GM12864 (cell line): ENCODE measurements at places on chromosomes 6 and 20.

- no peak for DNase-seq
These were observed 166.6 kb upstream of the SOX4 start for GRCh38 chr6:21426841-21427490.

DNA sequence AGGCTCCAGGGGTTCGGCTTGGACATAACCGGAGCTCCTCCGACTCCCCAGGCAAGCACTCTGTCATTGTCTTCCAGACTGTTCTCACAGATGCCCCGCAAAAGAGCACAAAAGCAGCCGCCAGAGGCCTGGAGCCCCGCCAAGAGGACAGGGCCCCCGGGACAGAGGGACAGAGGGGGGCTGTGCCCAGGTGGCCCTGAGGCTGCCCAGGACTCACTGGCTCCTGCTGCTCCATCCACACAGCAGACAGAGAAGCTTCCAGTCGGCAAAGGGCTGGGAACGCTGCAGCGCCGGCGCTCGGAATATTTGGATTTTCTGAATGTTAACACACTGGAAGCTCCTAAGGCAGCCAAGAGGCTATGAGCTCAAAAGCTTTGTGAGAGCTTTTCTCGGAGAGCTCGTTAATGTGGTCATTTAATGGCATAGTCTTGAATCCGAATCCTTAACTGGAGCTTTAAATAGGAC is 68.0 kb upstream of the QKI start:
- no peak for DNase-seq

DNA sequence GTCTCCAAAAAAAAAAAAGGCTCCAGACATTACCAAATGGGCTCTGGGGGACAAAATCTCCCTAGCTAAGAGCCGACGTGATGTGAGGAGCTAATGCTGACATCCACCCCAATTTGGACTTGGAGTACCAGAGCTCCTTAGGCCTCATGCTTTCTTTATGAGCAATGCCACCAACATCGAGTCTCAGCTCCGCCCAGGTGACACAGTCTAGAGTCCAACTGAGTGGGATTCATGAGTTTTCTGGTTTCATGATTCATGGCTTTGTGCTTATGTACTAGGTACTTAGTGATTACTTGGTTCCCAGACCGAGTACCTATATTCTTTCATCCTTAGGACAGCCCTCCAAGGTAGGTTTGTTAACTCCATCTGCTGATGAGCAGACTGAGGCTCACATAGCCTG is 4.4 kb downstream of the ANKRD60 start:
- no peak for DNase-seq

DNA sequence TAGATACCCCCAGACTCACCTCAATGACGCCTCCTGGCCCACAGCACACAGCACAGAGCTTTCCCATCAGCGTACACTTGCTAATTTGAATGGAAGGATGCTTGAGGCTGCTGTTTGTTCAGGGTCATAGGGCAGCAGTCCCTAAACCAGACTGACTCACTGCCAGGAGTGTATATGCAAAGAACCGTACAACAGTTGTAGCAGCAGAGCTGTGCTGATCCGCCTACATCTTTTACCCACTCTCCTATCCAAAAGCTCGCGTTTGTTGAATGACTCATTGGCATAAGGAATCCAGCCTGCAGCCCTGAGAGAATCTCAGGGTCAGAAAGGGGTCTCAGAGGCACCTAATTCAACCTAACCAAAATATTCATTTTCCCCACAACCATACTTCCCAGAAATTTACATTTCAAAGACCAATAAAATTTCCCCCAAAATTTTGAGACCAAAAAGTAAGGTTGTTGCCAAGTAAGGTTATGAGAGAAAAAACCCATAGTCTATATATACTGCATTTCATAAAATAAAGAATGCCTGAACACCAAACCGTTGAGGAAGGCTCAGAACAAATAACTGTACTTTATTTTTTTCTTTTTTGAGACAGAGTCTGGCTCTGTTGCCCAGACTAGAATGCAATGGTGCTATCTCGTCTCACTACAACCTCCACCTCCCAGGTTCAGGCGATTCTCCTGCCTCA is 35.3 kb upstream of the CCND3 start:
- no peak for DNase-seq

GRCh38 chr6:381742-382461 is 9.7 kb upstream of the IRF4 start:
- DNase-seq: no peak

GRCh38 chr6:41228096-41228495 is at the start of gene TREML4:
TSS of gene TREML4 (plus strand) at chr6:41228349. CDS start at chr6:41228428, 79 bp downstream.
- no peak for DNase-seq

- no peak for DNase-seq
These were observed 279.9 kb downstream of the SLC35F1 start for GRCh38 chr6:118186672-118187567.

GRCh38 chr20:19807946-19808330 is 49.9 kb downstream of the RIN2 start:
- no peak for DNase-seq

DNA sequence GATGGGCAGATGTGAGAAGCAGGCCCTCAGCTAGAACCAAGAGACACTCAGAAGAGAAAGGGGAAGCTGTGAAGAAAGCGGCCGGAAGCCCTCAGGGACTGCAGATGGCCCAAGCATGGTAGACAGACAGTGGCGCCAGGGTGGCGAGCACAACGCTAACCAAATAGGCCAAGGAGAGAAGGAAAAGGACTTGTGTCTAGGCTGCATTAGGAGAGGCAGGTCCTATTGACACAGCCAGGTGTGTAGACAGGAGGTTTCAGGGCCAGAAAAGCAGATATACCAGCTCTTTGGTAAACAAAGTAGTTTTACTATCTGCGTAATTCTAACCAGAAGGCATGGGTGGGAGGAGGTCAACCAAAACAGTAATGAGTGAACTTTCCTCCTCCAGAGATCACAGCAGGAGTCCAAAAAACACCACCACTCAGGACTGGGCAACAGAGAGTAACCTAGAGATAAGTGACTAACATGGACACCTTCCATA is 15.8 kb upstream of the MAP7 start:
- DNase-seq: no peak

DNA sequence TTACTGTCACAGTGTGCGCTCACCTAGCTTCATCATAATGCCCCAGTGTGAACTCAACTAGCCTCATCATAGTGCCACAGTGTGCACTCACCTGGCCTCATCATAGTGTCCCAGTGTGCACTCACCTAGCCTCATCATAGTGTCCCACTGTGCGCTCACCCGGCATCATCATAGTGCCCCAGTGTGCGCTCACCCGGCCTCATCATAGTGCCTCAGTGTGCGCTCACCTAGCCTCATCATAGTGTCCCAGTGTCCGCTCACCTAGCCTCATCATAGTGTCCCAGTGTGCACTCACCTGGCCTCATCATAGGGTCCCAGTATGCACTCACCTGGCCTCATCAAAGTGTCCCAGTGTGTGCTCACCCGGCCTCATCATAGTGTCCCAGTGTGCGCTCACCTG is 10.6 kb downstream of the TMEM242 start:
- DNase-seq: no peak

DNA sequence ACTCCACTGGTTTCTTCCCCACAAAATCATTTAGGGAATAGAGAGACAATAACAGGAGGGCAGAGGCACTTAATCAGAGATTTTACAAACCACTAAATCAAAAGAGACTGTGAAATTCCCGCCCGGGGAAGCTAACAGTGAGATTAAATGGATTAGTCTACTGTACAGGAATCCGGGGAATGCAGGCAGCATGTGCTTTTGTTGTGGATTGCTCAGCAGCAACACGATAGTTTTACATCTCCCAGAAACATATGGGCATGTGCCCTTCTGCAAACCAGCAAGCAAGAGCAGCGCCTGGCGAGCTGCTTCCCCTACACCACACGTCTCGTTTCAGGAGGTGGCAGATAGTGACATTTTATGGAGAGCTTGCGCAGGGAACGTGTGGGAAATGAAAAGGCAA is 382.3 kb downstream of the CD83 start:
- DNase-seq: no peak

- no peak for DNase-seq
These were observed 43.4 kb downstream of the SLC23A2 start for GRCh38 chr20:4957939-4958362.

- no peak for DNase-seq
These were observed 218.2 kb downstream of the OR2B2 start for GRCh38 chr6:27693766-27694546.

GRCh38 chr6:147341486-147341885 is 137.3 kb downstream of the STXBP5 start:
- DNase-seq: no peak

- no peak for DNase-seq
These were observed 185.2 kb upstream of the EXOC2 start for GRCh38 chr6:878179-878578.

GRCh38 chr6:73109659-73110058 is 115.6 kb downstream of the KHDC1L start:
- no peak for DNase-seq

DNA sequence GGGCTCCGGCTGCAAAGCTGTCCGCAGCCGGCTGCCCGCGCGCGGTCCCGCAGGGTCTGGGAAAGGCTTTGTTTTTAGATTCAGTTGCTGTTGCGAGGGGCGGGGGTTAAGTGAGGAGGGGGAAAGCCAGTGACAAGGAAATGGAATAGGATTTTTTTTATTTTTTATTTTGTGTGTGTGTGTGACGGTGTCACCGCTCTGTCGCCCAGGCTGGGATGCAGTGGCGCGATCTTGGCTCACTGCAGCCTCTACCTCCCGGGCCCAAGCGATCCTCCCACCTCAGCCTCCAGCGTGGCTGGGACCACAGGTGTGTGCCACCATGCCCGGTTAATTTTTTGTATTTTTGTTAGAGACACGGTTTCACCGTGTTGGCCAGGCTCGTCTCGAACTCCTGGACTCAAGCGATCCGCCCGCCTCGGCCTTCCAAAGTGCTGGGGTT is 615 bp upstream of the UBE2J1 start:
- no peak for DNase-seq

DNA sequence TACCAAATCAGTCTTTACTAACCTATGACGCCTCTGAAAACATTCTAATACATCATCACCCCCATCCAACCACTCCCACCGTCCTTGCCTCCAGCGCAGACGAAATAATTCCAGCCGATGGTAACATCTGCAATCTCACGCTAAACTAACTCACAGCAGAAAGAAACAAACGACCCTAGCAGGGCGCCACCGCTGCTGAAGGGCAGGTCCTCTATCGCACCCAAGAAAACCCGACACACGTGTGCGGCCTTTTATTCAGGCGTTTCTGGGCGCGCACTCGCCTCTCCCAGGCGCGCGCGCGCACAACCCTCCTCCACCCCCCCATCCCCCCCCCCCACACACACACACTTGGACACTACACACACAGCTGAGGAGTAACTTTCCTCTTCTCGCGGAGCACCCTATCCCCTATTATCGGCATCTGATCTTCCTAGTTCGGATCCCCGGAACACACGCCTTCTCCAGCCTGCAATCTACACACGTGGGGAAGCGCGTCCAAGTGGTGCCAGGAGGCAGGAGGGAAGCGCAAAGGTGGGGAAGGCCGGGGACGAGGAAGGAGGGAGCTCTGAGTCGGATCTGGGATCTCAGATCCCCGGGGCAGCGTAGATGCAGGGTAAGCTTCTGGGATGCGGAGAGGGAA is 1.4 kb downstream of the GFOD1 start:
- DNase-seq: no peak

GRCh38 chr20:55584307-55584706 is 421.0 kb downstream of the CBLN4 start:
- DNase-seq: no peak

GRCh38 chr6:16146028-16146427 is 17.1 kb downstream of the MYLIP start:
- no peak for DNase-seq

DNA sequence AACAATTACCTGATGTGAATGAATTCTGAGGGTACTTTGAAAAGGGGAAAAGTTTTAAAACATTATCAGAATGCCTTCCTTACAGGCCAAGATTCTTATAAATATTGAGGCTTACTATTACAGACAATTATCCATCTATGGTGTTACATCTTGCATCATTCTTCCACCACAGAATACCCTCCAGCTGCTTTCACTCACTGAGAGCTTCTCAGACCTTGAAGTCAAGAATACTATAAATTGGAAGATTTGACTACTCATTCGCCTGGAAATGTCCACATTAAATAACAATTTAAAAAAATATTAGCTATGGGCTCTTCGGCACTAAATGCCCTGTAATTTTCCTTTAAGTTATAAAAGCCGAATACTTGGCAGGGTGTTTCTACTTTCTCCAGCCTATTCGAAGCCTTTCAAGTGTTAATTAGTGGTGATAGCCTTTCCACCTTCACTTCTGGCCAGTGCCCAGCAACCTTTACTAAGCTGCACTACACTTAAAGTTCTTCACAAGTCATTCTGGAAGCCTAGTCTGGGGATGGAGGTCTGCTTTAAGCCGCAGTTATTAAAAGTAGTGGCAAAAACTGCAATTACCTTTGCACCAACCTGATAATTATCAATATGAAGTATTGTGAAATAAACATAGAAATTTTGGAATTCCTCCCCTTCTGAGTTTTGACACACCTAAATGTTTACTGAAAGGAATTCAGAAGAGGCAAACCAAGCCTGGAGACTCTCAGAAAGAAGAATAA is 100.9 kb downstream of the BMP5 start:
- DNase-seq: no peak

- DNase-seq: no peak
These were observed 144.5 kb downstream of the MAP3K7 start for GRCh38 chr6:90442366-90442765.

GRCh38 chr6:11214084-11214833 is 18.2 kb downstream of the NEDD9 start:
- DNase-seq: no peak

DNA sequence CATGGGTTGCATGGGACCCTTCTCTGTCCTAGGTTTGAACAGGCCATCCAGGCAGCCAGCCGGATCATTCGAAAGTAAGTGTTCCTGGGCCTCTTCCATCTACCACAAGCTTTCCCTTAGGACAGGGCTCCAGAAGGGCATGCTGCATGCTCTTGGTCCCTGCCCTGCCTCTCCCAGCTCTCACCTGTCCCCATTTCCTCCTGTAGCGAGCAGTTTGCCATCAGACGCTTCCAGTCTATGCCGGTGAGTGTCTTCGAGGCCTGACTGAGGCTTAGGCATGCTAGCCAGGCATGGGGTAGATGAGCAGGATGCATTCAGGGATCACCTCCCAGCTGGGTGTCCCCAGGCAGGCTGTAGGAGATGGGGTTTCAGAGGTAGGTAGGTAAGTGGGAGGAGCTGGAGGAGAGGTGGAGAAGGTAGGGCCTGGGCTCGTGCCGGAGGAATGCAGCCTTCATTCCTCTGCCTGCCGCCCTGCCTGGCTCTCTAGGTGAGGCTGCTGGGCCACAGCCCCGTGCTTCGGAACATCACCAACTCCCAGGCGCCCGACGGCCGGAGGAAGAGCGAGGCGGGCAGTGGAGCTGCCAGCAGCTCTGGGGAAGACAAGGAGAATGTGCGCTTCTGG is 4.3 kb downstream of the CDC25B start:
- no peak for DNase-seq
